Stimulated activated naive B cell treated with anti-CD40 and anti-IgM and Interleukin-4, amounts not matched to agents 10 μg/mL and 1 μg/mL and 100 μg/mL, for 72 hours (primary cell): ENCODE measurements at places on chromosomes 1 and 21.

DNA sequence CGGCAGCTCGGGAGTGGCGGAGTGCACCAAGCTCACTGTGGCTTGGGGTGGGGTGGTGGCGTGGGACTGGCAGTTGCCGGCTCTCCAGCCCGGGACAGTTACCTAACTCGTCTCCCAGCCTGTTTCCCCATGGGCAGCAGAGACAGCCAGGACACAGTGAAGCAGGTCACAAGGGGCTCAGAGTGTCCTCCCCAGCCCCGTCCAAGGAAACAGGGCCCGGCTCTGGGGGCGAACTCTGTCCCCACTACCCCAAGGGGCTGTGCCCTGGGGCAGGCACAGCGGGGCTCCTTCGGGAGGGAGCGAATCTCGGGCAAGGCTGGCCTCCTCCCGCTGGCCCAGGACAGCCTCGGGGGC lies 759 bp downstream of the GPR157 start:
- DNase-seq = no peak

DNA sequence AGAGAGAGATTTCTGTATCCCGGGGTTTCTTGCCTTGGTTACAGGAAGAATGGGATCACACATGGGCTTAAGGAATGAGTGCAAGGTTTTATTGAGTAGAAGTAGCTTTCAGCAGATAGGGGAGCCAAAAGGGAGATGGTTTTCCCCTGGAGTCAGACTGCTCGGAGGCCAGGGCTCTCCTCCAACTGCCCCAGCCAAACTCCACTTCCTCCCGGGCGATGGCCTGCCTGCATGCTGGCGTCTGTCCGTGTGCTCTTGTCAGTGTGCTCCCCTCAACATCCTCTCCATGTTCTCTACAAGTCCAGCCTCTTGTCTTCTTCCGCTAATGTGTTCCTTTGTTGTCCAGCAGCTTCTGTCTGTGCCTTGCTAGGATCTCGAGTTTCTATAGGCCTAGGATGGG lies 421.3 kb upstream of the ADGRL2 start:
- no peak for DNase-seq

GRCh38 chr1:63983391-63984256 lies 209.8 kb downstream of the ROR1 start:
- no peak for DNase-seq

GRCh38 chr1:67029472-67029871 lies 24.5 kb downstream of the SLC35D1 start:
- no peak for DNase-seq

GRCh38 chr1:186943891-186944686 lies 115.3 kb downstream of the PLA2G4A start:
- DNase-seq = no peak

DNA sequence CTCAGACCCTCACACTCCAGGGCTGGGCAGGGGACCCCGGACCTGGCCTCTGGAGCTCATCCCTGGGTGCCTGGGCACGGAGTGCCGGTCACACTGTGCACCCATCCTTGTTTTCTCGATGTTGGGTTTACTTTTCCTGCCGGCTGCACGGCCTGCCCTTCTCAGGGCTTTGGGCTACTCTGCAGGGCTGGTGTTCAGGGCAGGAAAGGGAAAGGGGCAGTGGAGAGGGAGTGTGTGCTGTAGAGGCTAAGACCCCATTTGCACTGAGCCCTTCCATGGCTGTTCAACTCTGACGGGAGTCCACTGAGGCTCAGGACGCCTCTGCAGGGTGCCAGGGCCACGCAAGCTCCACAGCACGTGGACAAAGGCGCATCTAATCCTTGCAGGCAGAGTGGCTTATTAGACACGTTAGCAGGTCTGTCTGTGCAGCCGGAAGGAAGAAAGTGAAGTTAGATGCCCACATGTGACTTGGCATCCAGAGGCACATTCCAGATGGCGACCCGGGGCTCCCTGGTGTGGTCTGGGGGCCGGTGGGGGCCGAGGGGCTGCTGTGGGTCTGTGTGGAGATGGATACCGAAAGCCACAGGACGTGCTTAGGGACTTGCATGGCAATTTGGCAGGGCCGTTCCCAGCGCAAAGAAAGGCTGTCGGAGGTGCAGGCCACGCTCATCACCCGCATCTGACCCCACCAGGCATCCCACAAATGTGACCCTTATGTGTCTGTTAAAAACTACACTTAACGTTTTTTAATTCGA lies 33.6 kb downstream of the COL18A1 start:
- no peak for DNase-seq

GRCh38 chr1:50971748-50972305 lies 1.8 kb downstream of the CDKN2C start:
- DNase-seq = no peak

- no peak for DNase-seq
These were observed 42.4 kb downstream of the GFI1 start for GRCh38 chr1:92444351-92444750.

DNA sequence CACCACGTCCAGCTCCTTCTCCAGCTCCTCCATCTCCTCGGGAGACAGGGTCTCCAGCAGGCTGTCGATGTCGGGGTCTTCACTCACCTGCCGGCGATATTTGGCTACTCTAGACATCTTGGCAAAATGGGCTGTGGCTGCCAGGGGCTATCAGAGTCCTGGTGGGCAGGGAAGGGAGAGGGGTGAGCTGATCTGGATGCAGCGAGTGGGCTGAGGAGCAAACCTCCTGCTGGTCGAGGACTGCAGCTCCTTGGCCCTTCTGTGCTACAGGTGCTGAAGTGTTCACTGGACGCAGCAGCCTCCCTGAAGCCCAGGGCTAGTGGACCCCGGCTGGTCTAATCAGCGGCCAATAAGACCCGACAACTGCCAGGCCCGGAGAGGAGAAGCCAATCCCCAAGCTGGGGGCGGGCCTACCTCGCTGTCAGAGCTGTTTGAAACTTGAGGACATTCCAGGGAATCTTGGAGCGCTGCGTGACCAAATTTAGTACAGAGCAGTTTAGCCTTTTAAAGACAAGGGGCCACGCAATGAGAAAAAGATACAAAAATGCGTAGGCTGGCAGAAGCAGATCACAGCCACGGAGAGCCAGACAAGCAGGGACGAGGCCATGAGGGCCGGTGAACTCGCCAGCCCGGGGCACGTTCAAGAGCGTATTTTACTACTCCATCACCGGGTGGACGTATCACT lies at the start of gene LMOD1:
Gene LMOD1 (minus strand): TSS at position 325 of the 685 bp plus-strand sequence. CDS start 208 bp downstream, at position 117.
- no peak for DNase-seq

- DNase-seq = no peak
These were observed 13.7 kb downstream of the PODN start for GRCh38 chr1:53075761-53076163.

- DNase-seq = no peak
These were observed 100.3 kb downstream of the GRIK3 start for GRCh38 chr1:36934061-36934460.

GRCh38 chr1:99180915-99181314 lies 83.4 kb upstream of the PLPPR4 start:
- no peak for DNase-seq

- no peak for DNase-seq
These were observed 10.2 kb upstream of the HENMT1 start for GRCh38 chr1:108671143-108671542.

DNA sequence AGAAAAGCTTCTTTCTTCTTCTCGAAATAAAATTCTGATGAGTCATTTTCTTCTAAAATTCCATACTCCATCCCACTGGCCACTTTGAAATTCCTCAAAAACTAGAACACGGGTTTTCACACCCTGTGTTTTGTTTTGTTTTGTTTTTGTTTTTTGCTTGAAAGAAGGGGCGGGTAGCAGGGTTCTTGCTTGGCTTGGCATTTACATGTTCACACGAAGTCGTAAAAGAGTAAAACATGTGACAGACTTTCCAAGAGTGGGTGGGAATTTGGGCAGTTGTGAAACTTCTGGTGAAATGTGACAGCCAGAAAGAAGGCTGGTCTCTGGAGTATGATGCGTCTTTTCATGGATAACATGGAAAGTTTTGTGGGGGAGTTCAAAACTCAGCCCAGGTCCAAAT lies 47.1 kb upstream of the FMN2 start:
- no peak for DNase-seq

DNA sequence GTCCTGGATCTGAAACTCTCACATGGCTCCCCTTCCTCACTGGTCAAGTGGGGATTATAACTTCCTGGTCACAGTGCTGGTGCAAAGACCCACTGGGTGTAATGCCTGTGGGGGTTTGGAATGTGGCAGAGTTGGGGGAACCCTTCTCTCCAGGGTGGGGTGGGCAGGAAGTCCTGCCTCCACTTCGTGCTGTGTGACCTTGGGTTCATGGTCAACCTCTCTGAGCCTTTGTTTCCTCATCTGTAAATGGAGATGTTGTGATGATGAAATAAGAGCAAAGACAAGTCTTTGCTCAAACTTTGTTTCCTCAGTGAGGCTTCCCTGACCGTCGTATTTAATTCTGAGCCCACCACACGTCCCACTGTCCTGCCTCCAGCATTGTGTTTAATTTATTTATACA lies 564.7 kb downstream of the PTPRU start:
- no peak for DNase-seq

- no peak for DNase-seq
These were observed 47.3 kb downstream of the SELENOF start for GRCh38 chr1:86866665-86867064.

GRCh38 chr1:220982686-220983085 lies 103.4 kb downstream of the HLX start:
- DNase-seq = no peak

DNA sequence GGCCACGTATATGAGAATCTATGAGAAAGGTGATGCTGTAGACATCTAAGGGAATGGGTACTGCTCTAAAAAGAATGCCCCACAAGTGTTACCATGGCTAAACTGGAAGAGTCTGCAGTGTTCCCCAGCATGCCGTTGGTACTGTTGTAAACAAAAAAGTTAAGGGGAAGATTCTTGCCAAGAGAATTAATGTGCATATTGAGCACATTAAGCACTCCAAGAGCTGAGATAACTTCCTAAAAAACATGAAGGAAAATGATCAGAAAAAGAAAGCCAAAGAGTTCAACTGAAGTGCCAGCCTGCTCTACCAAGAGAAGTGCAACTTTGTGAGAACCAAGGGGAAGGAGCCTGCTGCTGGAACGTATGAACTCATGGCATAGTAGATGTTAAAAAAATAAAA lies 40.8 kb downstream of the PLPP3 start:
- no peak for DNase-seq

GRCh38 chr1:162835157-162835899 lies 25.6 kb downstream of the CCDC190 start:
- DNase-seq = no peak

DNA sequence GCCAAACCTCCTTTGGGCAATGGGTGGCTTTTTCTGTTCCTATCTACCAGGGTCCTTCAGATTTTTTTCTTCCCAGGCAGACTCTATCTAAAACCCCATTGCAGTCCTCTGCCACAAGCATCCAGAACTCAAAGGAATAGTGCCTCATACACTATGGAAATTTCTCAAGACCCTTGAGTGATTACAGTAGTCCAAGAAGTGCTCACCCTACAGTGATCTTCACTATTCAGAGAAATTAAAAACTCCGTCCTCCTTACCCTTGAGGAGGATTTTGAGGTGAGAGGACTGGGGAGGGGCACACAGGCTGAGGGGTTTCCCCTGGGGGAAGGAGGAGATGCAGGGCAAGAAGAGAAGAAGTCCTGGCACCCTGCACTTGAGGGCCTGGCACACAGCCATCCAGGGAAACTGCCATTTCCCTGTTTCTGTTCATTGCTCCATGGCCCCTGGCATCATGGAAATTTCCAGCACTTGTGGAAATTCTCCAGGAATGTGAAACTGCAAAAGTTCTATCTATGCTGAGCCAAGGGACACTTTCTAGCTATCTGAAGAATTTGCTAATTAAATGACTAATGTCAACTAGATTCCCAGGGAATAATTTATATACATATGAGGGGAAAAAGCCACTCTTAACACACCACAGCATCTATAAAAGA lies 102.5 kb upstream of the ATP1B1 start:
- DNase-seq = no peak

DNA sequence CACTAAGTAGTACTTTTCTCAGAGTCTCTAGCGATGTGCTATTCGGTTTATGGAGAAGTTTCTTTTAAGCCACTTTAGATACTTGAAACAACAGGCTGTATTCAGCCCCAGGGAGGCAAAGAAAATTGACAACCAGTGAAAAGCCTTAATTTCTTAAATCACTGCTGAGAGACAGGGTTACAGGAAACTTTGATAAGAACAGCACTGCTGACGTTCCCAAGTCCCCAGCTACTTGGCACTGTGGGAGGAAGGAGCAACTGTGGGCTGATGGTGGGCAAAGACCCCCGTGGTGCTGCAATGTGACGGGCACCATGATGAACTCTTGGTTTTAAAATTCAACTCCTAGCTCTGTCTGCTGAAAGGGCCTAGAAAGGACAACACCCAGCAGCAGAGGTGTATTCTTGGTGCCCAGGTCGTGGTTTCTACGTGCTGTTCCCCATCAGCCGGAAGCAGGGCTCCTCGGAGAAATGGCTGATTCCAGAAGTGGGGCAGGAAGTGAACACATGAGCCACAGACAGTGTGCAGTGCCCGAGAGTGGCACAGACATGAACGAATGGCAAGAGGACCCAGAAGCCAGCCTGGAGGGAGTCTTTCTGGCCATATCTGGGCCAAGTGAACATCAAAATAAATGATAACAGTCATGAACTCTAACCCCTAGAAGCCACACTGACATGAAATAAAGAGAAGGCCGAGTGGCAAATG lies 5.3 kb downstream of the PTTG1IP start:
- DNase-seq = no peak

DNA sequence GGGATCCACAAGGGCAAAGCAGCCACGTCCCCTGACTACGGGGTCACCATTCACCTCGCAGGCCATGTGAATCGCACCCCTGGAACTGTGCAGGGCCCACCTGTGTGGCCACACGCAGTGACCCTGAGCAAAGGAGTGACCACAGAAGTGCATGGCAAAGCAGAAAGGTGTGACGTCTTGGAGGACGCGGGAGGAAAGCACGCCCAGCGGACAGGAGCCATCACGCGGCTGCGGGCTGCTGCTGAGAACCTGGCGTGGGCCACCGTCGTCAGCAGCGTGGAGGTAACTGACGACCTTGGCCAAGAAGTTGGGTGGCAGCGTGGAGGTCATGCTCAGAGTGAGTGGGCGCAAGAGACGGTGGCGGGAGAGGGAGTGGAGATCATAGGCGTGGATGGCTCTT lies 76.7 kb upstream of the C1orf174 start:
- DNase-seq = no peak
